Stimulated activated CD4-positive, alpha-beta T cell treated with anti-CD3 and anti-CD28 coated beads, Interleukin-4, amount 100 ng/mL, for 24 hours (primary cell): ENCODE measurements at places on chromosomes 16 and 17.

GRCh38 chr17:1936766-1937165, 88.4 kb downstream of the RTN4RL1 start:
- DNase-seq: no peak

GRCh38 chr17:19019041-19019941, 14.7 kb upstream of the FAM83G start:
- no peak for DNase-seq

- DNase-seq: no peak
Observed at GRCh38 chr16:86145669-86146068, 246.7 kb downstream of the IRF8 start.

DNA sequence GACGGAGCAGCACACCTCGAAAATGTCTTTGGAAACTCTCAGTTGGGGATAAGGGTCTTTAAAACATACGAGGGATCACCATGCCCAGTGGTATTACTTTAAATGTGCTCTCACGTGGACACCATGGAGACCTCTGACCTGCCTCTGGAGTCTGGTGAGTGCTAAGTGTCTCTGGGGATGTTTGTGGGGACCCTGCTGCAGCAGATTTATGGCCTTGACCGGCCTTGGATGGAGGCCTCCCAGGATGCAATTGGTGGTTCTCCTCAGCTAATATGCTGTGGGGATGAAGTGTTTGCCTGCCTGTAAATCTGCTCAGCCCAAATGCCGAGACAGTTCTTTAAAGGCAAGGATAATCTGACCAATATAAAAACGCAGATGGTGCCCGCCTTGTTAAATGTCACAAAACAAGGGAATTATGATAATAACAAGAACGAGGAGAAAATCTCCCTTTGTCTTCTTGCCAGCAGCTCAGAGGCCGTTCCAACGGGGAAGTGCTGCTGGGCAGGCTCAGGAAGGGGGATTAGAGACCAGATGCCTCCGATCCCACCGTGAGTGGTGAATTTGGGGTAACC, 154.4 kb downstream of the ABCC12 start:
- no peak for DNase-seq

- DNase-seq: peak; percentile 83
Observed at GRCh38 chr17:74210191-74211140, 2.9 kb upstream of the TTYH2 start.

DNA sequence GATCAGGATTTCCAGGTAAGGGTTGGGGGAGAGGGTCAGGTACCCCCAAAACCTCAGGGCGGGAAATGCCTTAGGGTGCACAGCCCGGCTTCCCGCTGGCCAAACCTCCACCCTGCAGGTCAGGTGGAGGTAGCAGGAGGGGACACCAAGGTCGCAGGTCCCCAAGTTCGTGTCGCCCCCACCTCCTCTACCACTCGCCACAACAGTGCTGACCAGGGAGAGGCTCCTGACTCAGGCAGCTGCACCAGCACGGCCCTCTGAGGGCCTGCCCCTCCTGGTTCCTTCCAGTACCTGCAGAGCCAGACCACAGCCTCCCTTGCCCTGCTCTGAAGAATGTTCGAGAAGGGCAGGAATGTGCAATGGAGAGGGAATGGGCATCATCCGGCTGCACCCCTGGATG, 3.9 kb downstream of the MRPL28 start:
- DNase-seq: no peak

- no peak for DNase-seq
Observed at GRCh38 chr16:82081264-82081663, 46.2 kb downstream of the HSD17B2 start.

GRCh38 chr16:75052481-75053202, 53.8 kb downstream of the ZNRF1 start:
- no peak for DNase-seq

DNA sequence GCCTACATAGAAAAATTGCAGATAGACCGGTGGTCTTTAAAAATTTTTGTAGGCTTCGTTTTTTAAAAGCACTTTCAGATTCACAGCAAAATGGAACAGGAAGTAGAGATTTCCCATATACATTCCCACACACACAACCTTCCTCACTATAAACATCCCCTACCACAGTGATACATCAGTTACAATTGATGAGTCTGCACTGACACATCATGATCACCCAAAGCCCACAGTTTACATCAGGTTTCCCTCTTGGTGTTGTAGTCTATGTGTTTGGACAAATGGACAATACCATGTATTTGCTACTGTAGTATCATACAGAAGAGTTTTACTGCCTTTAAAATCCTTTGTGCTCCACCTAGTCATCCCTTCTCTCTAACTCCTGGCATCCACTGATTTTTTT, 113.9 kb upstream of the ADAMTS18 start:
- DNase-seq: no peak

DNA sequence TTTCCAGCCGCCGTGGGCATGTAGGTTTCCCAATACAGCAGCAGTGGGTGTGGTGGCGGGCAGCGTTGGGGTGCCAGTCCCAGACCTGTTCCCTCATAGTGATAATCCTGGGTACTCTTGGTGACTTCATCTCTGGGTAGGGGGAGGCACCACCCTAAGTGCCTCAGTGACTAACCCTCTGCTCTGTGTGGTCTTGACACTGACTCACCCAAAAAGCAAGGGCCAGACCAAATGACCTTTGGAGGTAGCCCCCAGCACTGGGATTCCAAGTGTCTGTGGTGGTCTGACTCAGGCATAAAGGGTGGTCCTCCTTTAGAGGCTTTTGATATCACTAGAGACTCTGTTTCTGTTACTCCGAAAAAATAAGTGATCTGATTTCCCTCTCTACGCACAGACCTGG, 908 bp downstream of the CALB2 start:
- no peak for DNase-seq

- no peak for DNase-seq
Observed at GRCh38 chr16:20814784-20815183, 8.5 kb downstream of the REXO5 start.

GRCh38 chr17:14756479-14756878, 455.6 kb downstream of the HS3ST3B1 start:
- DNase-seq: no peak

- no peak for DNase-seq
Observed at GRCh38 chr17:77698903-77699623, 259.4 kb upstream of the TNRC6C start.

DNA sequence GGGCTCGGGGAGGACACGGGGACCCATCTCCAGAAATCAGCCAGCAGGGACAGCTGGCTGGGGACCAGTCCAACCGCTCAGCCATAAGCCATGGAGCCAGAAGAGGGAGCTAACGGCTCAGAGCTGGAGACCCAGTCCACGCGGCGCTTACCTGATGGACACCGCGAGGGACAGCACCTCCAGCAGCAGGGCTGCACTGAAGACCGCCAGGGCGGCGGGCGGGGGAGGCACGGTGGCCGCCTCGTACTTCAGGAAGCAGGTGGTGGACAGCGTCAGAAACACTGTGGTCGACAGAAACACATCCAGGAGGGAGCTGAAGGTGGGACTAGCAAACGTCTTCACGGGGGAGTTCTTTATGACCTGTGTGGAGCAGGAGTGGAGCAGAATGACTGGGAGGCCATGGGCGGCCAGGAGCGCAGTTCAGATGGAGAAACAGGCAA, 102.6 kb upstream of the CREBBP start:
- DNase-seq: peak; percentile 48

DNA sequence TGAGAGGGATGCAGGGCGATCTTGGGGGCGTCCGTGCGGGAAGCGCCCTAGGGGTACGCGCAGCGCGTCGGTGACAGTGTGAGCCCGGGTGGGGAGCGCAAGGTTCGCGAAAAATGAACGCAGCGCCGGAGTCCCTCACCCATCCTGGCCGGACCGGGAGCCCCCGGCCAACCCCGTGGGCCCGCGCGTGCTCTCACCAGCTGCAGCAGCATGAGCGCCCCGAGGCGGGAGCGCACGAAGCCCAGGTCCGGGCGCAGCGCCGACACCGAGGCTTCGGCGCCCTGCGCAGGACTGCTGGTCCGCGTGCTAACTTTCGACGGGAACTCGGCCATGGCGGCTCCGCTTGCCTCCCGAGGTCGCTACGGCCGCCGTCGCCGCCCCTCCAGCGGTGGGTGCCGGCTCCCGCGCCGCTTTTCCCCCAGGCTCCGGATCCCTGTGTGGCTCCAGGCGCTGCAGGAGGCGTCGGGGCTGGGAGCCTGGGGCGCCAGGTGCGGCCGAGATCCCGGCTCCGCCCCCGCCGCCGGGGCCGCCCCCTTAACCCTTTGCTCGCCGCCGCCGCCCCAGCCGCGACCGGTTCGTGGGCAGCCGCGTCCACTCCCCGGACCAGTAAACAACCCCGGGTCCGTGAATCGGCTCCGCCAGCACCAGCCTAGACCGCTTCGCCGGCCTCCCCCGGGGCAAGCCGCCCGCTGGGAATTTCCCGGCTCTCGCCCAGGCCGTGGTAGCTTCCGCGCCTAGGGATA, at the start of gene PLLP:
PLLP (minus strand) TSS at position 464 of the 743 bp plus-strand sequence; CDS start at position 332, 132 bp downstream.
- peak; percentile 37 for DNase-seq

GRCh38 chr17:50265212-50265611, 9.1 kb upstream of the TMEM92 start:
- DNase-seq: no peak

DNA sequence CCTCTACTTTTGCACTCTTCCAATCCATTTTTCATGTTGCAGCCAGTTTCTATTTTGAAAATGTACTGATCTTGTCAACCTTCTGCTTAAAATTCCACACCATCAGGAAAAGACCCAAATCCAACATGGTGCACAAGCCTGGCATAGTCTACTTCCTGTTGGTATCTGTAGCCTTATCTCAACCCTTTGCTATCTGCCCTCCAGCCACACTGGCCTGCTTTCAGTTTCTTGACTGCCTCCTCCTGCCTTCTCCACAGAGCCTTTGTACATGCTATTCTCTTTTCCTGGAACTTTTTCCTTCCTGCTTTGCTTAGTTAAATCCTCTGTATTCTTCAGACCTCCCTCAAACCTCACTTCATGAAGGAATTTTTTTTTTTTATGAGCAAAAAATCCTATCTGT, 31.5 kb downstream of the NLRP1 start:
- DNase-seq: no peak

GRCh38 chr17:57856792-57857620, 7.2 kb upstream of the MRPS23 start:
- DNase-seq: no peak

GRCh38 chr16:87317750-87318644, 805 bp upstream of the C16orf95 start:
- DNase-seq: peak; percentile 51

GRCh38 chr17:35167046-35167445, 19.4 kb downstream of the UNC45B start:
- DNase-seq: no peak

DNA sequence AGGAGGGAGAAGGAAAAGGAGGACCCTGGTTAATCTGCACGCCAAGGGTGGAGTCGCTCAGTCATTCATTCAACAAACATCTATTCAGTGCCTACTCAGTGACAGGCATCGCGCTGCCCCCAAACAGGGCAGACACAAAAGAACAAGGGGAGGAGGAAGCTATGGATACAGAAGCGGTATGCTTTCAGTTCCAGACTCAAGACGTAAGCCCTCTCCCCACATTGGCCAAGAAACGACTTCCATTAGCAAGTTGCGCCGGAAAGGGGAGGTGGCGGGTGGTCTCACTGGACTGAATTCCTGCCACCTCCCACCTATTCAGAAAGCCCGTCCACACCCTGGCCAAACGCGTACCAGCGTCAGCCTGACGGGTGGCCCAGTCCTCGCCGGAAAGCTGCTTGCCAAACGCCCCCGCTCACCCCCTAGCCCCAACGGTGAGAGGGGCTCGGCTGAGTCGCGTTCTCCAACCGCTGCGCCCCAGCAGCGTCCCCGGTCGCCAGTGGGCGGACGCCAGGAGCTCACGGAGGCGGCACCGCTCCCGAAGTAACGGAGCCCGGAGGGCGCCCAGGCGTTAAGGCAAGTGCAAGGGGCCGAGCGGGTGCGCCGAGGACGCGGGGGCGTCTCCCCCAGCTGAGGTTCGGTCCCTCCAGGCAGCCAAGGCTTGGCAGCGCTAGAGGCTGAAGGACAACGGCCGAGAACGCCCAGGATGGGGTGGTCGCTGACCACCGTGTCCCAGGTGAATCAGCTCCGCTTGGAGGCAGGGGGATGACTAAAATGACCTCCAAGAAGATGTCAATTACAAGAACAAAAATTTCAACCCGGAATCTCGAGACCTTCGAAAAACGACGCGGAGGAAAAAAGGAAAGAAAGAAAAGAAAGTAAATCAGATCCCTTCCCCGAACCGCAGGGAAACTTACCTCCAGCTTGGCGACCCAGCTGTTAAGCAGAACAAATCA, 470.7 kb downstream of the SOX9 start:
- DNase-seq: no peak

GRCh38 chr16:4265676-4266075, 7.1 kb downstream of the TFAP4 start:
- DNase-seq: no peak

- peak; percentile 17 for DNase-seq
Observed at GRCh38 chr16:57544124-57544653, 1.7 kb downstream of the ADGRG5 start.

DNA sequence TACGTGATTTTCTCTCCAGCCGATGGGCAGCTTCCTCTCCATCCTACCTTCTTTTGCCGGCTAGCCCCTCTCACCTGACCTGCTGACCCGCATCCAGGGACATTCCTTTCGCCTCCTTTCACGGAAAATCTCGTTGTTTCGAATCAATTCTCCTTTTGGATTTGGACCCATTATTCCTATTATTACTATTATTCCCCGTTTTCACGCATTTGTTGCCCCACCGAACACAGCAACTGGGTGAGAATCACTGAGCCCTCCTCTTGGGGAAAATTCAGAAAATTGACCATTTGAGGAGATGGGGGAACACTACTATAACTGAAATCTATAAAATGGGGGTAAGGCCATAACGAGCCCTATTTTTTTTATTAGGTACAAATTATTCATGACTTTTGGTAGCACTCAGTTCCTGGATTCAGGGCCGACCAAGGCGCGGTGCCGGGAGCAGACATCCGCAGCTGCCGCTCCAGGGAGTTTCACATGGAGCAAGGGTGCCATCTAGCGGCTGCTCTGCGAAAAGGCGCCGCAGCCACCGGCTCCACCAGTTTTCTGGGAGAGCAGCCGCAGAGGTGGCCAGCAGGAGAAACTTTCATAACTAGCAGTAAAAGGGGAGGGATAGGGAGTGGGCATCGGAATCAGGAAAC, 3.3 kb upstream of the HOXB8 start:
- peak; percentile 85 for DNase-seq

- no peak for DNase-seq
Observed at GRCh38 chr17:55266051-55266957, 1.5 kb downstream of the HLF start.

GRCh38 chr16:8867216-8867931, 1.4 kb downstream of the CARHSP1 start:
- no peak for DNase-seq

- no peak for DNase-seq
Observed at GRCh38 chr16:57735755-57736418, at the start of gene KATNB1. KATNB1 (plus strand) TSS chr16:57735770; CDS start chr16:57737244, 1,474 bp downstream.

GRCh38 chr16:87724490-87725291, 41.1 kb downstream of the KLHDC4 start:
- DNase-seq: no peak

- DNase-seq: no peak
Observed at GRCh38 chr16:75104836-75105235, 11.7 kb downstream of the LDHD start.
